ENCODE measurements at places on chromosomes 5 and 9. TPM values are rescaled to one million over a fixed set of nuclear protein-coding genes. Genes with fewer than 3 reads are reported as not detected.

- peak; percentile 93 for DNase-seq
Observed at GRCh38 chr5:84403773-84404172, 19.1 kb upstream of the EDIL3 start.

Gene SPIN1
- 154 TPM for total RNA-seq

DNA sequence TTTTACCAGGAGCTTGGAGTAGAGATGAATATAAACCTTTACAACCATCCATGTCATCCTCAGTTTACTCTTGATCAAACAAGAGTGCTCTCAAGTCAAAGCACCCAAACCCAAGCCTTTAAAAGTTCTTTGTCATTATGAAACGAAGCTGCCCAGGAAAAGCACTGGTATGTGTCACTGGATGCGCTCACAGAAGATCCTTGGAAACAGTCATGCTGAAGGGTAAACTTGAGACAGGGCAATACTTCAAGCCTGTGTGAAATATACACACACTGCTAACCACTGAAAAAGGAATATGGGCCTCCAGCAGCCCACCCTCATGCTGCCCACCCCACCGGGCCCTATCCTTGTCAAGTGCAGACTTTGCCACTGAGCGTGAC, 84.5 kb downstream of the PRRT1B start:
- DNase-seq, result no peak

DNA sequence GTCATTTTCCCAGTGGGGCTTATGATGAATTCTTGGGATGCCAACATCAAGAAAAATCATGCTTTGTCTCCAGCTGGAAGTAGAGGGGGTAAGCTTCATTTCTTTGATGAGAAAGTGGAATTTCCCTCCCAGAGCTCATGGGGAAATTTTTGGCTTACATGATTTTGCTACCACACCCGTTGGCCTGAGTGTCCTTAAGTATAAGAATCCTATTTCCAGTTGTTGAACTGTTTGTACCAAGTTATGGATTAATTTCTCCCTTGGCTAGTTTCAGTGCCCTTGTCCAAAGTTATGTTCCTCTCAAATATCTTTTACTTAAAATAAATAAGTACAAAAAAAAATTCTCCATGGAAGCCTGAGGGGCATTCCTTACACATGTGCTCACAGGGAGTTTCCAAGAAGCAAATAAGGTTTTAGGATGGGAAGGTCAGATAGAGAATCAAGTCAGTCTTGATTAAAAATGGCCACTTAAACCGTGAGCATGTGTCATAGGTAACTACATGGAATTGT, 82.3 kb downstream of the PTCD2 start:
- DNase-seq, result peak; percentile 70

Gene TAF11L10
- total RNA-seq, result not detected

GRCh38 chr9:32378496-32378895, 5.9 kb upstream of the ACO1 start:
- peak; percentile 69 for DNase-seq

DNA sequence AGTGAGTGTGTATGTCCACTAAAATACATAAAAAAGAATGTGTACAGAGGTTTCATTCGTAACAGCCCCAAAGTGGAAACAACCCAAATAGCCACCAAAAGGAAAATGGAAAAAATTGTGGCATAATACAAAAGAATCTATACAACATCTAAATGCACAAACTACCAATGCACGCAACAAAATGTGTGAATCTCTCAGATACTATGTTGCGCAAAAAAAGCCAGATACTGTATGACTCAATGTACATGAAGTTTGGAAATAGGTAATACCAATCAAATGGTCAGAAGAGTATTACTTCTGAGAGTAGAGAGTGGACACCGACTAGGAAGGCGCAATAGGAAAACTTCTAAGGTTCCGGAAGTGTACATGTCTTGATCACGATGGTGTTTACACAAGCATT, 2.4 kb downstream of the XPA start:
- DNase-seq, result no peak

DNA sequence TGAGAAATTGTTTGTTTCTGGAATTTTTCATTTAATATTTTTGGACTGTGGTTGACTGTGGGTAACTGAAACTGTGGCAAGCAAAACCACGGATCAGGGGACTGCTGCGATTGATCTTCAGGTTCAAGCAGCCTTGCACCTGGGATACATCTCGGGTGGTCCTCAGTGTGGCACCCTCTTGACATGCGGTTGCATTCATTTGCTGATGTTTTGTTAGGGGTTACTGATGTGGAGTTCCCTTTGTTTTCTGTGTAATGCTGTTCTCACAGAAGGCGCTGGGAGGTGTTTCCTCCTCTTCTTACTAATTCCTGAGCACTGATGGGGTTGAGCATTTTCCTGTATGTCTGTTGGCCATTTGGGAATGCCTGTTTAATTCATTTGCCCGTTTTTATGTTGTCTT, 60.4 kb downstream of the EHMT1 start:
- no peak for DNase-seq

- DNase-seq, result no peak
Observed at GRCh38 chr5:16518606-16519005, 53.0 kb upstream of the ZNF622 start.

Gene PCDHGB4
- total RNA-seq, result 12.5 TPM

- DNase-seq, result no peak
Observed at GRCh38 chr5:111753884-111754589, 3.0 kb downstream of the NREP start.

GRCh38 chr9:133354766-133355165, 1.5 kb downstream of the SURF1 start:
- no peak for DNase-seq

GRCh38 chr5:143659599-143660238, 152.2 kb upstream of the HMHB1 start:
- peak; percentile 15 for DNase-seq

Gene DUSP1
- 203 TPM for total RNA-seq

Gene IQGAP2
- total RNA-seq, result under 0.01 TPM

DNA sequence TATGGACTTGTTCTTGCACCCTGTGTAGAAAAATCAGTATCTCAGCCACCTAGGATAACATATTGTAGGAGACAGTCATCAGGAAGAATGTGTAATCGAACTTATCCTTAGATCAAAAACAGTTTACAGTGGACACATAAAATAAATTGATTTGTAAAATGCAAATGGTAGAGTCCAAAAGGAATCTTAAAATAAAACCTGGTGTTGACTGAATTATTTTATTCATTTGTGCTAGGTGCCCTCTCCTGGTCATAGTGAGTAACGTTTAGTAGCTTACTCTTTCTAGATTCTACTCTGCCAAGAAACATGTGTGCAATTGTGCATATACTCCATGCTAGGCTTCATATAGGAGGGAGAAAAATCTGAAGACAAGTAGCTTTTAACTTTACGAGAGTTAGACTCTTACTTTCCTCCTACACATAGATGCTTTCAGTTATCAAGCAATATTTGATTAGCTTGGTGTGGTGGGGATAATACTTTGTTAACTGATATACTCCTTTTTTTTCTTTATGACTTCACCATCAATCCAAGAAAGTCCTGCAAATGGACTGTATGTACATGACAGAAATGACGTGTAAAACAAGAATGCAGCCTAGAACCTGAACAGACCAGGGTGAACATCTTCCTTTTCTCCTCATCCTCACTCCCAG, 23.7 kb upstream of the LOX start:
- DNase-seq, result peak; percentile 75

Gene SPARC
- 103 TPM for total RNA-seq

DNA sequence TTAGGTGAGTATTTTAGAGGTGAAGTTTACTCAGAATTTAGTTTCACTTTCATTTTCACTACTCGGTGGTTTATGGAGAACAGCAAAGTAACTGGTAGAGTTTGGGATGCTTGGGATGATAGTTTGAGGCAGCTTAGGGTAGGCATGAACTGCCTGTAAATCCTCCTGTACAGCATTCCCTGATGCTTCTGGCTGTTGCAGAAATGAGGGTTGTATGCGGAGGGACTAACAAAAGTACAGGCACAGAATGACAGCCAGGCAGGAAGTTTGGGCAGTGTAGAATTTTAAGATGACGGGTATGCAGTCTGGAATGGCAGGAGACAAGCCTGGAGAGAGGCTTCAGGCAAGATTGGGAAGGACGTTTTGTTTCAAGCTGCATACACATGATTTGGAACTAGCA, 48.0 kb upstream of the FAM120AOS start:
- peak; percentile 23 for DNase-seq

Gene GALNT12
- 4.3 TPM for total RNA-seq

DNA sequence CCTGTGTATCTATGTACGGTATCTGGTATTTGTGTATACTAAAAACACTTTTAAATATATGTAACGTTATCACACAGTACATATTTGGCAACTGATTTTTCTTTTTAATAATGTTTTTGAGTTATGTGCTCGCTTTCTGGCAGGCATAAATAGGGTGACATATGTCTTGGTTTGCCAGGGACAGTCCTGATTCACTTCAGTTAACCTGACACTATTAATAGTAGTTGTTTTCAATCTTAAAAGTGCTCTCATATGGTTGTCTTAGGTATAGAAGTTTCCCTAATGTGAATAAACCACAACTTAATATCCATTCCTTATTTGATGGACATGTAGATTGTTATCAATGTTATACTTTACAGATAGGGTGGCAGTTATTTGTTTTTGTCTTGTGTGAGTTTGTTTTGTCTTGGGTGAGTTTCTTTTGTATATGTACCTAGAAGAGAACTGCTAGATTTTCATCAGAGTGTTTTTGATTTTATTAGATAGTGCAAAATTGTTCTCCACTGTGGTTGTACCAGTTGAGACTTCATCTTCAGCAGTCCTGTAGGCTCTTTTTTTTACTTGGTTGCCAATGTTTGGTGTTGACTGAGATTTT, 7.9 kb downstream of the G3BP1 start:
- DNase-seq, result no peak

DNA sequence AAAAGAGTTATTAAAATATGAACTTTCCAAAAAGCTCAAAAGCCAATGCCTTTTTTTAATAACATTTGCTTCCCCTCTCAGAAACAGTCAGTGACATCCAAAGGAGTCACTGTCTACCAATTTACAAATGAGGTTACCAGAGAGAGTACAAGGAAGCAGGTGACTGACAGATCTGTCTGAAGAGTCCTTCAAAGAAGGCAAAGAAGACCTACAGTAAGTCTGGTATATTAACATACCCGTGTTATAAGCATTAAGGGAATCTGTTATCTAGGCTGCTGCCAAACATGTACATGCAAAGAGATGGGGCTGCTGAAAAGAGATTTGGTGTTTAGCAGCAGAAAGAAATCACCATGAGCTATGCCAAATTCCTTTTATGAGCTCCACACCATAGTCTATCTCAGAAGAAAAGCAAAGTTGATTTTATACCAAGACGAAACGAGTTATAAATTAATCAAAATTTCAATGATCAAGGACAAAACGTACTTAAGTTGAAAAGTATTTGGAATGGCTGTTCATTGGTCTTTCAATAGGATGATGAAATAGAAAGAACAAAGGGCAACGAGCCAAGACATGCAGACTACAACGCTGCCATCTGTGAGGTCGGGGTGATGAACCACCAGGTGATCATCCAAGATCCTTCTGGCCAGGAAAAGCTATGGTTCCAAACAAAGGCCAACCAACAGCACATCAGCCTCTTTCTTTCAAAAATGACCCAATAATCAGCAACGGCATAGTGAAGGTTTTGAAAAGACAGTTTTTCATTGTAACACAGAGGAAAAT, 8.1 kb downstream of the PRELID2 start:
- DNase-seq, result no peak

GRCh38 chr5:180823346-180823745, 20.7 kb upstream of the MGAT1 start:
- no peak for DNase-seq

Gene TAF1L
- under 0.01 TPM for total RNA-seq

- DNase-seq, result no peak
Observed at GRCh38 chr9:2019723-2020122, 4.6 kb downstream of the SMARCA2 start.

- DNase-seq, result peak; percentile 15
Observed at GRCh38 chr9:133803028-133803585, 65.0 kb upstream of the SARDH start.

GRCh38 chr9:123651273-123651672, 278.7 kb downstream of the DENND1A start:
- no peak for DNase-seq

DNA sequence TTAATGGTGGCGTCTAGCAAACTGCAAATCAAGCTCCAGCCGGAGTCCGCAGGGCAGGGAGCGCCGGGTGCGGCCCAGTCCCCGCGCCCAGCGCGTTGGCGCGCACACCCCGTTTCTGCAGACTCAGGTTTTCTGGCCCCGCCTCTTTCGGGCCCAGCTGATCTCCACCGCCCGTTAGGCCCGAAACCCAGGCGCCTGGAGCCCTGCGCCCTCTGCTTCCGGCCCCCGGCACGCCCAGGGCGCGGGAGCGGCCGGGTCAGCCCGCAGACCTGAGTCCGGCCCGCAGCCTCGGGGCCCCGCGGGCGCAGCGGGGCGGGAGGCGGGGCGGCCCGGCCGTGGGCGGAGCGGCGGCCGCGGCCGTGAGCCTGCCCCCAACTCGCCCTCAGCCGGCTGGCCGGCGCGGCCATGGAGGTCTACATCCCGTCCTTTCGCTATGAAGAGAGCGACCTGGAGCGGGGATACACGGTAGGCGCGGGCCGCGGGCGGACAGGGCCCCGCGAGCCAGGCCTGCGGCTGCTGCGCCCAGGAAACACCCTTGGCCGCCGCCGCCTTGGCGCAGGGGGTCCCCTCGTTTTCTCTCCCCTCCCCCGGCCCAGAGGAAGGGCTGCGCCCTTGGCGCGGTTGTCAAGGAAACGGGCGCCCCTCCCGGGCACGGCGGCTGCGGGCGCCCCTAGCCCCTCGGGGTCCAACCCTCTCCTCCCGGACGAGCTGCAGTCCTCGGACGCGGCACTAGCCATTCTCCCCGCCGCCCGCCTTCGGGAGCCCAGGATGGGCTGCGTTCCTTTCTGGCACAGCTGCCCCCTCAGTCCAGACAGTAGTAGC, at the start of gene SNX24:
Gene SNX24 (plus strand): TSS at position 385 of the 822 bp plus-strand sequence. CDS start 21 bp downstream, at position 406.
- peak; percentile 42 for DNase-seq

Gene TYRP1
- 0.52 TPM for total RNA-seq

Gene PFN3
- total RNA-seq, result not detected

Gene MZB1
- not detected for total RNA-seq

- DNase-seq, result no peak
Observed at GRCh38 chr5:43236653-43237355, 44.8 kb downstream of the NIM1K start.

DNA sequence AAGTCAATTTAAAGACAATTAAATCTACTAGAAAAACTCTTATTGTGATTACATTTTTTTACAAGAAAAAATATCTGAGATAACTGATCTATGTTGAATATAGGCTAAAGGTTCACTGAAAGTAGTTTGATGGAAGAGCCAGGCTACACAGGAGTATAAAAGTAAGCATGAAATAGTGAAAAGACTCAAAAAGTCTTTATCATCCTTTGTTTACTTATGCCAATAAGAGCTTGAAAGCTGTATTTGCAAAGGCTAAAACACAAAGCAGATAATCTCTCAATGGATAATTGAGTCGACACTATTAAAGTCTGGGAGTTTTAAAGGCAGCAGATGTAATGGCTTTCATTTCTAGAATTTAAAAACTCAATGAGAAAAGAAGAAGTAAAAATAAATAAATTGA, 42.0 kb downstream of the SSBP2 start:
- DNase-seq, result no peak

Gene ASS1
- total RNA-seq, result 64.6 TPM

Gene SH3PXD2B
- 8.3 TPM for total RNA-seq

All from renal cortical epithelial cell (primary cell).